ENCODE measurements at places on chromosomes 6 and 20.

- DNase-seq, result no peak
These were observed 10.6 kb upstream of the SFT2D1 start for GRCh38 chr6:166352923-166353322.

DNA sequence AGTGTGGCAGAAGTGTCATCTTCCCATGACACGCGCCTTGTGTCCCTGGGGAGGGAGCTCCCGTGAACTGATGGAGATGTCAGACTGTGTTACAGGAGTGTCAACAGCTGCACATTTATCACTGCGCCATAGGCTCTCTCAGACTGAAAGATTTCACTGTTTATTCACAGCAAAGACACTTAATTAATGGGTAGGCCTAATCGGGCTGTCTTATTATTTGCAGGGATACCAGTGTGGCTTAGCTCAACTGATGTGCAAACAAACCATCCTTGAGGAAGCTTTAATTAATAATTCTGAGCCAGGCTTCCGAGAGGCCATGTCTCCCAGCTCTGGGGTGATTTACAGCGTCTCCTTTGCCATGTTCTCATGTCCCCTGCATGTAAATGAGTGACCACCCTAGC, 771.0 kb downstream of the QKI start:
- no peak for DNase-seq

GRCh38 chr20:61061981-61062380, 190.1 kb upstream of the CDH4 start:
- DNase-seq, result no peak

DNA sequence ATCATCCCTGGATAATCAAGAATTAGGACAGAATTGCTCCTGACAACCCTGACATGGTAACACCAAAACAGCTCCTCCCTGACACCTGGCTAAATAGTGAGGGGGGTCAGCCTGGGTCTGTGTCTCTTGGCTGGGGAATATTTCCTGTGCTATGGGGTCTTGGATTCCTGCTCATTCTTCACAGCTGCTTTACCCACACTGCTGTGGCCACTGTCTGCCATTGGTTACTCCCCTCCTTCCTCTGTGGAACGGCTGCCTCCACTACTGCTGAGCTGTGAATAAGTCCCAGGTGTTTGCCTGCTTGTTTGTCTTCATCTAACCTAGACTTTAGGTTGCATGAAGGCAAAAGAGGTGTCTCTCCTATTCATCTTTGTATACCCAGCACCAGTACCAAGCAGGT, 33.9 kb upstream of the TXLNB start:
- no peak for DNase-seq

- no peak for DNase-seq
These were observed 134.0 kb upstream of the GRIK2 start for GRCh38 chr6:101259505-101259904.

DNA sequence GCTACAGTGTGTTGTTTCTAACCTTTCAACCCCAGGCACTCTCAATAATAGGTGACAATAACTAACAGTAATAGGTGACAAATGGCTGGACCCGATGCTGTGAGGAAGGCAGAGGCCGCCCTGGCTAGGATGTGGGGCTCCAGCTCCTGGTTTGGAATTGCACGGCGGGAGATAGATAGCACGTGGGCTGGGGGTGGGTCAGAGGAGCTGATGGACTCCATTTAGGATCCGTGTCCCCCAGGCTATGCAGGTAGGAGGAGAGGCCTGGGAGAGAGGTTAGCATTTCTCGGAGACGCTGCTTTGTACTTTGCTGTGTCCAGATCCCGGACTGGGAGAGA, 61.4 kb downstream of the EZR start:
- no peak for DNase-seq

- DNase-seq, result no peak
These were observed 109.7 kb downstream of the BCAS1 start for GRCh38 chr20:53960579-53961272.

DNA sequence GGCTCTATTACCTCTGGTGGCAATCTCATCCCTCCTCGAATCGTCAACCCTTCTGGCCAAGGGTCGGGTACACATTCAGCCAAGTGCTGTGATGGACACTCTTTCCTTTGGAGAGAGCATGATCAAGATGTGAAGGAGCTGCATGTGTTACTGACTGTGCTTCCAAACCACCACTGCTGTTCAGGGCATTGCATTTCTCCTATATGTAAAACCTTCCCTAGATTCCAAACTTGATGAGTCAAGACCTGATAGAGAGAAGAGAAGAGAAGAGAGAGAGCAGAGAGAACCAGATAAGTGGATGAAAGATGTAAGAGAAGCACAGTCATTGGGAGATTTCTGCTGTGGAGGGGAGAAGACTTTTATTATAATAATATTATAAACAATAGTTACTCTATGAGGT, 162.2 kb downstream of the KCNQ5 start:
- DNase-seq, result no peak

GRCh38 chr20:44532981-44533331, 11.1 kb upstream of the SERINC3 start:
- no peak for DNase-seq

DNA sequence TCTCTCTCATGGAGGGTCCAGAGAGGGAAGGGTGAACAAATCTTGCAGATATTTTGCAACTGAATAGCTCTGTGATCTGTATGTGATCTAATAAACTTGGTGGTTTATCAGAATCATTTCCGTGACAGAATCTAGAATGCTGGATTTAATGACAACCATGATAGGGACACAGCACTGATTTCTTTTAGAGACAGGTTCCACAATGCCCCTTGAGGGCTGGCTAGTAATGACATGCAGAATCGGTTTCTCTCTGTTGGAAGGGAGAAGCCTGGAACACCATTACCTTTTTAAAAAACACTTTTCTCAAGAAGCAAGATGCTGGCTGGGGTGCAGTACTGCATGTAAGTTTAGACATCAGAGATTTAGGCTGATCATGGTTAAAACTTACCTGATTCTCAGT, 313.4 kb downstream of the CDH26 start:
- no peak for DNase-seq

DNA sequence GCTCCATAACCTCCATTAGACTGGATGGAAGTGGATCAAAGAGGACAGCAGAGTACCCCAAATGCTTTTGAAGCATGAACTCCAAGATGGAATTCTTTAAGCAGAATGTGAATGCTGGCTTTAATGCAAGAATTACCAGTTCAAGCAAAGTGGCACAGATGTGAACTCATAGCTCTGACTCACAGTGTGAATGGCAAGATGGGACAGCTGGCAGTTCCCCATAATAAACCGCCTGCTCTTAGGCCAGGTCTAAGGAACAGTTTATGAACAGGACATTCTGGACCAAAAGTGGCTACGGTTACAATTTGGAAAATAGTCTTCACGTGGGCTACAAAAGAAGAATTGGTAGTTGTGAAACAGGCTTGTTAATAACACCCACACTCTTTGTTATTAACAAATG, 76.5 kb downstream of the SPTLC3 start:
- no peak for DNase-seq
